Non-pigmented ciliary epithelial cell (primary cell): ENCODE measurements at places on chromosomes 12 and 14.

GRCh38 chr12:66453844-66454243 lies 151.6 kb downstream of the HELB start:
- no peak for DNase-seq

GRCh38 chr12:51662728-51663154 lies 71.7 kb downstream of the SCN8A start:
- no peak for DNase-seq

DNA sequence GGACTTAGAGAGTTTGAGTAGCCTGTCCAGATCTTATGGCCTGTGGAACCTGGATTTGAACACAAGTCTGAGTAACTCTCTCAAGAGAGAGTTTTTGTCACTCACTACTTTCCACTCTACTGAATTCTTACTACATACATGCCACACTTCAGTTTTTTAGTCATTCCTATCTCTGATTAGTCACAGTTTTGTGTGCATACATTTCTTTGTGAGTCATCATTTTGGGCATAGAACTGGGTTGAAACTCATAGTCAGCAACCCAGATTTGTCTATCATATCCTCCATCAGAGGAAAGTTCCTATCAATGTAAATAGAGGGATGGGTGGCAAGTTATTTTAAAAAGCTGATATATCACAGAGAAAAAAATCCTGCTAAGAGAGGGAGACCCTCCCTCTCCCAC lies 42.9 kb downstream of the FLRT2 start:
- DNase-seq, result peak; percentile 70

GRCh38 chr14:23101213-23101970 lies 3.4 kb downstream of the CIROP start:
- DNase-seq, result no peak

GRCh38 chr12:16602412-16602811 lies 3.5 kb downstream of the LMO3 start:
- DNase-seq, result no peak

DNA sequence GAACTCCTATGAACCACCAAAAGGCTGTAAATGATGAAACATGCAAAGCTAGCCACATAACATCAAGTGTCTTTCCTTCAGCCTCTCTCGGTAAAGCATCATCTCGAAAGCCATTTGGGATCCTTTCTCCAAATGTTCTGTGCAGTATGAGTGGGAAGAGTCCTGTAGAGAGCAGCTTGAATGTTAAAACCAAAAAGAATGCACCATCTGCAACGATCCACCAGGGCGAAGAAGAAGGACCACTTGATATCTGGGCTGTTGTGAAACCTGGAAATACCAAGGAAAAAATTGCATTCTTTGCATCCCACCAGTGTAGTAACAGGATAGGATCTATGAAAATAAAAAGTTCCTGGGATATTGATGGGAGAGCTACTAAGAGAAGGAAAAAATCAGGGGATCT lies 61.2 kb downstream of the ATG14 start:
- DNase-seq, result no peak

- no peak for DNase-seq
Observed at GRCh38 chr14:100406505-100407131, 83.5 kb downstream of the SLC25A47 start.

GRCh38 chr14:95236221-95236620 lies 78.9 kb upstream of the DICER1 start:
- no peak for DNase-seq

- DNase-seq, result no peak
Observed at GRCh38 chr14:73238941-73239340, 1.6 kb downstream of the PAPLN start.

DNA sequence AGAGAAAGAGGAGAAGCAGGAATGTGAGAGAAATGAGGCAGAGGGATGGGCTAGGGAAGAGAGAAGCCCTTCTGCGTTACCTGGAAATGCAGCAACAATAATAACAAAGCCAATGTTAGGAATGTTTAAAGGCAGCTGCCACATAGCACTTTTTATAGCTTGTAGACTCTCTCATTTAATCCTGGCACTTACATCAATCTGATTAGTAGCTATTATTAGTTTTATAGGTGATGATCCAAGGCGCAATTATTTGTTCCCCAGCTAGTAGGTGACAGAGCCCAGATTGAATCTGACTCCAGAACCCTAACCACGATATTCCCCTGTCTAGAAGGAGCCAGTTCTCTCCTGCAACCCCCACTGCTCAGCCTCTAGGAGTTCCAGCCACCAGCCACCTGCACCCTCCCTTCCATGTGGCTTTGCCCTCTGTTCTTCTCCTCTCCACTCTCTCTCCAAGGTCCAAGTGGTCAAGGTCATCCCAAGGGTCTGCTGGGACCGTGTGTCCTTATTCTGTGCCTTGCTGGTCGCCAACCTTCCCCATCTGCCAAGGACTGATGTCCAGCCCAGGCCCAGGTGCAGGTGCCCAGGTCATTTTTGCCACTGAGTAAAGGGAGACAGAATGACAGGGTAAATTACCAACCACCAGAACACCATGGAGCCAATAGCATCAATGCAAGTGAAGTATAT lies 29.4 kb upstream of the CIPC start:
- DNase-seq, result no peak
